ENCODE measurements at places on chromosomes 13 and 19. TPM values are rescaled to one million over a fixed set of nuclear protein-coding genes. Genes with fewer than 3 reads are reported as not detected.

- peak; percentile 62 for DNase-seq
Measured at GRCh38 chr19:46546194-46546896, 50.7 kb upstream of the PNMA8B start.

GRCh38 chr19:5948752-5949564 is 29.0 kb downstream of the RANBP3 start:
- no peak for DNase-seq

GRCh38 chr13:29887030-29887557 is 36.7 kb upstream of the UBL3 start:
- DNase-seq: no peak

Gene CEACAM7
- 329 TPM for total RNA-seq

Gene ATCAY
- 0.12 TPM for total RNA-seq
